SJCRH30 (cell line): ENCODE measurements at places on chromosomes 7 and 10. TPM values are rescaled to one million over a fixed set of nuclear protein-coding genes. Genes with fewer than 3 reads are reported as not detected.

Gene CHAT
- total RNA-seq, result not detected in 2 replicates

Gene MYL10
- 3.9 and 4.1 TPM in 2 replicates for total RNA-seq

Gene PAPSS2
- total RNA-seq, result 1.4 and 1.5 TPM in 2 replicates

Gene DOCK1
- total RNA-seq, result 49.7 and 53.8 TPM in 2 replicates

Gene AKR1C3
- 30.0 and 36.3 TPM in 2 replicates for total RNA-seq

Gene ADCY1
- total RNA-seq, result not detected in 2 replicates

Gene TRIL
- 9.4 and 9.5 TPM in 2 replicates for total RNA-seq

Gene ALOX5
- total RNA-seq, result not detected in 2 replicates

Gene CPVL
- total RNA-seq, result 7.1 and 8.3 TPM in 2 replicates

Gene ARF5
- 120 and 152 TPM in 2 replicates for total RNA-seq

Gene UTF1
- total RNA-seq, result not detected in 2 replicates

Gene PCLO
- total RNA-seq, result 4.2 and 5.7 TPM in 2 replicates

Gene PKD2L1
- total RNA-seq, result not detected in 2 replicates

Gene MYOF
- total RNA-seq, result 4.2 and 4.6 TPM in 2 replicates

Gene PRKCQ
- 0.79 and 1.3 TPM in 2 replicates for total RNA-seq

Gene IKZF1
- not detected in 2 replicates for total RNA-seq

Gene KLF14
- 1.2 and 1.6 TPM in 2 replicates for total RNA-seq

Gene SYNPO2L
- 1.8 and 2.1 TPM in 2 replicates for total RNA-seq

Gene SLC18A2
- 0.06 and 0.10 TPM in 2 replicates for total RNA-seq

Gene IFIT3
- total RNA-seq, result 0.73 and 0.76 TPM in 2 replicates

Gene PTPRN2
- 3.8 and 6.0 TPM in 2 replicates for total RNA-seq
